Adrenal gland (tissue), 19 donors: ENCODE measurements at places on chromosomes 7 and 10.

DNA sequence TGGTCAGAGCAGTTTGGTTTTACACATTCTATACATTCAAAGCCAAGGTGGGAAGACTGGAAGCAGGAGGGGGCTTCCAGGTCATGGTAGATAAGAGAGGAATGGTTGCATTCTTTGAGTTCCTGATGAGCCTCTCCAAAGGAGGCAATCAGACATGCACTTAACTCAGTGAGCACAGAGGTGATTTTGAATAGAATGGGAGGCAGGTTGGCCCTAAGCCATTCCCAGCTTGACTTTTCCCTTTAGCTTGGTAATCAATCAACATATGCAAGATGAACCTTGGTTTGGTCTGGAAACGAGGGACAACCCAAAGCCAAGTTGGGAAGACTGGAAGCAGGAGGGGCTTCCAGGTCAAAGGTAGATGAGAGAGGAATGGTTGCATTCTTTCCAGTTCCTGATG is 31.4 kb downstream of the TCERG1L start:
- DNase-seq, result no peak

- DNase-seq, result no peak
Observed at GRCh38 chr10:73537288-73537687, 41.5 kb upstream of the PPP3CB start.

DNA sequence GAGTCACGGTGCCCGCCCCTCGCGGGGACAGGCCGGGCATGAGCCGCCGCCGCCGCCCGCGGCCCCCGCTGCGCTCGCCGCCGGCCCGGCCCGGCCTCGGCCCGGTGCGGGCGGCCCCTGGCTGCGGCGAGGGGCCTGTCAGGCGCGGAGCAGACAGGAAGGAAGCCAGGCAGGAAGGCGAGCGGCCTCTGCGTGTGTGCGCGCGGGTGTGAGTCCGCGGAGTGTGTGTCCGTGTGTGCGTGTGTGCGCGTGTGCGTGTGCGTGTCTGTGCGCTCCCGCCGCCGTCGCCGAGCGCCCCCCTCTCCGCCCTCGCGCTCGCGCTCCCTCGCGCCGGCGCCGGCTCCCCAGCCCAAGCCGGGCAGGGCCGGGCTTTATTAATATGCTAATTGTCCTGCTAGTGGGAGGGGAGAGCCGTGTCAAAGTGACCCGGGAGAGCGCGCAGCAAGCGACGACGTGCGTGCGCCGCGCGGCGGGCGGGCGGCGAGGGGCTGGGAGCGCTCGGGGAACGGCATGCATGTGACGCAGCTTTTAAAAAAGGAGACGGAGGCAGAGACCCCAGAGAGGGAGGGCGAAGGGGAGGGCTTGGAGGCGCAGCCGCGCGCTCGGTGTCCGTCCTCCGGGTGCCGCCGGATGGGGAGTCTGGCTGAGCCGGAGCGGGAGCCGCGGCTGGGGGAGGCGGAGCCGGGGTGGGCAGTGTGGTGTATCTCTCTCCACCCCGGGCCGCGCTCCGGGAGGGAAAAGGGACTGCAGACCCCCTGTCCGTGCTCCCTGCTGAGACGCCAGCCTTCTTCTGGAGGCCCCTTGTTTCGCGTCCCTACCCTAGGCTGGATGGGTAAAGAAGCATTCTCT is at the start of gene LDB1:
LDB1 (minus strand) TSS at position 227 of the 849 bp plus-strand sequence. CDS start 258 bp downstream, outside the sequence.
- peak; percentile 81 for DNase-seq

GRCh38 chr7:117308891-117309290 is 14.0 kb downstream of the WNT2 start:
- DNase-seq, result no peak

DNA sequence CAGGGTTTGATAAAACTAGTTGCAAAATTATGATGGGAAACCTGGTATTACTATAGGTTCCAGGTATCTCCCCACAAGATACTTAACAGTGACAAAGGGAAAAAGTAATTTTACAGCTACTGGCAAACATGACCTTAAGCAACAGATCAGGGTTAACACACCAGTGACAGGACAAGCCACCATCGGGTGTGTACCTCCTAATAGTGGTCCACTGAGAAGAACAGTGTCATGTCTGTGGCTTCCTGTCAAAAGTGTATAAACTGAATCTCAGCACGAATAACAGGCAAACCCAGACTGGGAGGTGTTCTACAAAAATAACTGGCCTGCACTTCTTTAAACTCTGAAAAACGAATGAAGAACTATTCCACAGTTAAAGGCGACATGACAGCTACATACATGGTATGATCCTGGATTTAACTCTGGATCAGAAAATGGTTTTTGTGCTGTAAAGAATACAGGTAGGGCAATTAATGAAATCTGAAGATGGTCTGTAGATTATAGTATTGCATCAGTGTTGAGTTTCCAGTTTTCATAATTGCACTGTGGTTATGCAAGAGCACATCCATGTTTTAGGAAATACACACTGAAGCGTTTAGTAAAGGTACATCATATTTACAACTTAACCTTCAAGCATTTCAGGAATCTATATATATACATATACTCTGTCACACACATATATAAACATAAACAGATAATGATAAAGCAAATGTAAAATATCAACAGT is 32.0 kb upstream of the ARMS2 start:
- no peak for DNase-seq

DNA sequence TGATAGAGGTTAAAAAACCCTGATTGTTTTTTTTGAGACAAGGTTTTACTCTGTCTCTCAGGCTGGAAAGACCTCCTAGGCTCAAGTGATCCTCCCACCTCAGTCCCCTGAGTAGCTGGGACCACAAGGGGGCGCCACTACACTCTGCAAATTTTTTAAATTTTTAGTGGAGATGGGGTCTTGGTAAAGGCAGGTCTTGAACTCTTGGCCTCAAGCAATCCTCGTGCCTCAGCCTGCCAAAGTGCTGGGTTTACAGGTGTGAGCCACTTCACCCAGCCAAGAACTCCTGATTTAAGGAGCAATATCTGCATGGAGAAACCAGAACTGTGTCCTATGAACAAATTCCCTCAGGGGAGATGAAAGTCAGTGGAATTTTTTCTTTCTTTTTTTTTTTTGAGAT is 7.3 kb upstream of the KLHDC10 start:
- peak; percentile 44 for DNase-seq

GRCh38 chr7:5406957-5407945 is 16.4 kb downstream of the TNRC18 start:
- no peak for DNase-seq

- peak; percentile 44 for DNase-seq
Observed at GRCh38 chr10:100775386-100775785, 30.0 kb downstream of the PAX2 start.

DNA sequence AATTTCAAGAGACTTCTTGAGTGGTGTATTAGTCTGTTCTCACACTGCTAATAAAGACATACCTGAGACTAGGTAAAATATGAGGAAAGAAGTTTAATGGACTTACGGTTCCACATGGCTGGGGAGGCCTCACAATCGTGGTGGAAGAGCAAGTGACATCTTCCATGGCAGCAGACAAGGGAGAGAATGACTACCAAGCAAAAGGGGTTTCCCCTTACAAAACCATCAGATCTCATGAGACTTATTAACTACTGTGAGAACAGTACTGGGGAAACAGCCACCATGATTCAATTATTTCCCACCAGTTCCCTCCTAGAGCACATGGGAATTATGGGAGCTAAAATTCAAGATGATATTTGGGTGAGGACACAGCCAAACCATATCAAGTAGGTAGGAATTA is 150.5 kb downstream of the PCDH15 start:
- no peak for DNase-seq

DNA sequence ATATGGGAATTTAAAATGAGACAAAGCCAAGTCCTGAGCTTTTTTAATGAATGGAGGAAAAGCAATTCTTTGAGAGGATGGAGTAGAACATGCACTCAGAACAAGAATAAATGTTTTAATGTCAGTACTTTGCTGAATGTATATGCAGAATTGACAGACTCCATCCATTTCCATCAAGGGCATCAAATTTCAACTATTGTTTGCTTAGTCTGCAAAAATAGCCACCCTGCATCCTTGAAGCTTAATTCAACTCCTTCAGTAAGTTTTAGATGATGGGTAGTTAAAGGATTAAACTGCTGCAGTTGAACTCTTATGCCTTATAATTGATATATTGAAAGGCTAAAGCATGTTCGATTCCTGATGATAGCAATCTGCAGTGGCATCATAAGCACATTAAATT is 99.7 kb upstream of the IFRD1 start:
- no peak for DNase-seq

DNA sequence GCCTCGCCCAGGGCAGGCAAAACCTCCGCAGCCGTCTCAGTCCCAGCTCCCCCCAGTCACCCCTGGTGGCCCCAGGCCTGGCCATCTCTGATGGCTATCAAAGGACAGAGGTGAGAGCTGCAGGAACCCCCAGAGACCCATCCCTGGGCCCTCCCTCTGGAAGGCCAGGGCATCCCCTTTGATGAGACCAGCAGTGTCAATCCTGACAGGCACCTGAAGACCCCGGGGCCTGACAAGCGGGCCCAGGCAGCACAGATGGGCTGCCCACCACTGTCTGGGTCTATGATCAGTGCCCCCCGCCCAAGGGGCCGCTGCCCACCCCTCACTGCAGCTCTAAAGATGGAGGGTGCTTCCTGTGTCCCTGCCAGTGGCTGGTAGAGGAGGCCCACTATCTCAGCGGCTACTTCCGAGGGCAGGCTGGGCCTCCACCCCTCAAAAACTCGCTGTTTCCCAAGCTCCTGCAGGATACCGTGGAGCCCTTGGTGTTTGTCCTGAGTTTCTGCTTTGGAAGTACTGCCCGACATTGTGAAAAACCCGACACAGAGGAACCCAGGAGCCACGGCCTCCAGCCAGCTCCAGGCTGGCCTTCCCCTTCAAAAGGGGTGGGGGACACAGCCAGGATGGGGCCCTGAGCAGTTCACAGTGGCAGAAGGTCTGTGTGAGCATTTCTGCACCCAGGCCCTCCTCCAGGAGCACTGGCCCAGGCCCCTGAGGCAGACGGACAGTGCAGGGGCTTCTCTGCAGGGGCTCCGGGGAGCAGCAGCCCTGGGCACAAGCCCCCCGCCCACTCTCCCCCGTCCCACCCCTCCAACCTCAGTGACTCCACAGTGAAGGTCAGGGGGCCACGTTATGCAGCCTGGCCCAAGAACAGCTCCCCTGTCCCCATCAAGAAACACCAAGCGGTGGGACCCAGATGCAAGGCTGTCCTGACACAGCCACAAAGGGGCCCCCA is 99.2 kb downstream of the PDGFA start:
- no peak for DNase-seq

DNA sequence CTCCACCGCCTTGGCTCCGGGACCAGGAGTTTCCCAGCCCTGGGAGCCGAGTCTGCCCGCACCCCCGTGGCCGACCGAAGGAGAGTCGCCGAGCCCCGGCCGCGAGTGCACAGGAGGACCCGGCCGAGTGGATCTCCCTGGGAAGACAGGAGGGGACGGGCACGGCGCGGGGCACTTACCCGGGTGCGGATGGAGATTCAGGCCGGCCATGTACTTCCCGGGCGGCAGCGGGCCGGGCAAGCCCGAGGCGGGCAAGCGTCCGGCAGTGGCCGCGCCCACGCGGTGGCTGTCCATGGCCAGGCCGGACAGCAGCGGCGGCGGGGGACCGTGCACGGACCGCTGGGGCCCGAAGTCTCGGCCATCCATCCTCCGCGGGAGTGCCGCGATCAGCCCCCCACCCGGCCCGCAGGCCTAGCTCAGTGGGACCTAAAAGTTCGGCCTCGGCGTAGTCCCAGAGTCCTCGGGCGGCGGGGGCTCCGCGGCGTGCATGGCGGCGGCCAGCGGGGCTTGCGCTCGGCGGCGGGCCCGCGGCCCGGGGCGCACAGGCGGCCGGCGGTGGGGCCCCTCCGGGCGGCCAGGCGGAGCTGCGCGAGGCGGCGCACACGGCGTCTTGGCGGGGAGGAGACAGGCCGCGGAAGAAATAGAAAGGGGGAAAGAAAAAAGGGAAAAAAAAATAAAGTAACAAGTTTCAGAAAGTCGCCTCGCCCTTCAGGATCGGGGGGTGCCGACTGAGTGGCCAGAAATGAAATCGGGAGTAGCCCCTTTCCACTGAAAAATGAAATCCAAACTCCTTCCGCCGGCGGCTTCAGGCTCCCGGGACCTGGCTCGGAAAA is 2.5 kb downstream of the TNRC18 start:
- no peak for DNase-seq

GRCh38 chr7:138784692-138785091 is 13.1 kb upstream of the TMEM213 start:
- DNase-seq, result no peak

GRCh38 chr7:1418505-1419309 is 40.6 kb downstream of the MICALL2 start:
- DNase-seq, result no peak

DNA sequence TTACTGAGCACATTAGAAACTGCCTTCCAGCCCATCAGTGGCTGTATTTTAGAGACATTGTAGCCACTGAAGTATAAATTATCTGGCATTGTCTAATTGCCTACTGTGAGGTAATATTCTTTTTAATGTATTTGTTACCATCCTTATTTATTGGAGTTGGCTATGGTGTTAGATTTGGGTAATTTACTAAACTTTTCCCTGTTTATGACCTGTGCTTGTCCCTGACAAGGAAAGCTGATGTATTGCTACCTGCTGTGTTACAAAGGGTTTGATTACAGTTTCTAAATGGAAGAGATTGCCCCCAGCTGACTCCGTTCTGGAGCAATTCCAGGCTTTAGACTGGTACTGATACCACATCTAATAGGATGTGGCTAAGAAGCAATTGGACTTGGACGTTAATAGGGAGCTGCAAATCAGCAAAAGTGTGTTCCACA is 12.3 kb upstream of the ASCC1 start:
- no peak for DNase-seq

- no peak for DNase-seq
Observed at GRCh38 chr10:29530112-29530976, 104.4 kb downstream of the SVIL start.

DNA sequence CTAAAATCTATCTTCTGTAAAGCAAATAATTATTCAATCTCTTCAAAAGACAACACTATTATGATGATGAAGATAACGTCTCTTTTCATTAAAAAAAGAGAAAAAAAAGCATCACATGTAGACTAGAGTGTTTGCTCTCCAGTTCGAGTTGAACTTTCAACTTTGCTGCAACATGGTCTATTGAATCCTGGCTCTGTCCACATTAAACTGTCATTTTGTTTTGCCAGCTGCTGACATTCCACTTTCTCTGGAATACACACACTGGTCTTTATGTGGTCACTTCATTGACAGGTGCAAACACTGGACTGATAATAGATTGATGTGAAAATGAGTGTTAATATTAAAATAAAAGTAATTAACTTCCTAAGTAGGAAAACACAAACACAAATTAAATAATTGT is 61.7 kb downstream of the PTF1A start:
- DNase-seq, result no peak

DNA sequence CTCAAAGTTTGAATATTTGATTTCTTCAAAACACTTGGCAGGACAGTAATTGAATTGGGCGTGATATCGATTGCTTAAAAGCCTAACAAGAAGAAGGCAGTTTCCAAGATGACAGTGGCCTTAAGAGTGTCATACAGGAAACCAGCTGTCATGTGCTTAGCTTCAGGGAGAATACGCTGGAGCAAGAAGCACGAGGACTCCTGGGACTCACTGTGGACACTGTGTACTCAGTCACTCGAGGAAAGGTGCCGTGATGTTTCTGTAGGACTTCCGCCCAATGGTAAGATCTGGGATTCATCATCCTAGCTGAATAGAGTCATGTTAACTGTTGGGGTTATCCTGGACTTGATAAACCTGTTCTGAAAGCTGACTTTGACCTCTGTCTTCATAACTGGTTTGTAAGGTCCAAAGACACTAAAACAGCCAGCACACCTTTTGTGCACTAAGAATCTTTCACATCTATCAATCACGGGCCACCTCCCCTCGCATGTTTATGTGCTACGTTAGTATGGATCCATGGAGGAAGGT is 113.5 kb downstream of the CELF2 start:
- no peak for DNase-seq
